ENCODE measurements at places on chromosomes 6 and 20. TPM values are rescaled to one million over a fixed set of nuclear protein-coding genes. Genes with fewer than 3 reads are reported as not detected.

Gene KIF25
- not detected for total RNA-seq

Gene MUCL3
- 0.49 TPM for total RNA-seq

Gene SAMD10
- total RNA-seq: 11.8 TPM

Gene SOX18
- total RNA-seq: 57.2 TPM
